Activated CD4-positive, alpha-beta T cell treated with anti-CD3 and anti-CD28 coated beads, Interleukin-2, amount 10 ng/mL, durations not matched to agents 24 days and 14 days (primary cell): ENCODE measurements at places on chromosomes 12 and 14. TPM values are rescaled to one million over a fixed set of nuclear protein-coding genes. Genes with fewer than 3 reads are reported as not detected.
A peak's percentile ranks its signal among the peaks of the same experiment; 100 is the strongest.

DNA sequence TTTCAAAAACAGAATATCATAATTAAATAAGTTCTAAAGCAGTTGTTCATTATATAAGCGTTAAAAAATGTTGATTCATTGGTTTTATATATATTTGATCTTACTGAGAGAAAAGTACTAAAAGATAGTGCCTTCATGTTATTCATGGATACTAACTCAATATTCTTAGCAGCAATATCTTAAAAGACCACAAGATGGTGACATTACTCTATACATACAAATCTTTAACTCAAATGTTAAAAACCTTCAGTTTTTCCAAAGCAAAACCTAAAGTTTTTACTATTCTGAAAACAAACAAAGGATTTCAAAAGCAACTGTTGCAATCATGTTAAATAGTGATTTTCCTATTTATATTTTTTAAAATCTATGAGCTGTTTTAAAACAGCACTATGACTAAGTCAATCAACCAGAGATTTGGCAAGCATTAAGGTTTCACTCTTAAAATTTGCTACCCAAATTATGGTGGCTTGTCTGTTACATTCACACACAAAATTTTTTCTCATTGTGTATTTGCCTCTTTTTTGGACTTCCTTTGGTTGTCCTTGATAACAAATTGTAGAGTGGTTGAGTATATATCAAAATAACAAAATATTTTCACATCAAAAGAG lies 50.1 kb upstream of the RERGL start:
- DNase-seq: no peak

DNA sequence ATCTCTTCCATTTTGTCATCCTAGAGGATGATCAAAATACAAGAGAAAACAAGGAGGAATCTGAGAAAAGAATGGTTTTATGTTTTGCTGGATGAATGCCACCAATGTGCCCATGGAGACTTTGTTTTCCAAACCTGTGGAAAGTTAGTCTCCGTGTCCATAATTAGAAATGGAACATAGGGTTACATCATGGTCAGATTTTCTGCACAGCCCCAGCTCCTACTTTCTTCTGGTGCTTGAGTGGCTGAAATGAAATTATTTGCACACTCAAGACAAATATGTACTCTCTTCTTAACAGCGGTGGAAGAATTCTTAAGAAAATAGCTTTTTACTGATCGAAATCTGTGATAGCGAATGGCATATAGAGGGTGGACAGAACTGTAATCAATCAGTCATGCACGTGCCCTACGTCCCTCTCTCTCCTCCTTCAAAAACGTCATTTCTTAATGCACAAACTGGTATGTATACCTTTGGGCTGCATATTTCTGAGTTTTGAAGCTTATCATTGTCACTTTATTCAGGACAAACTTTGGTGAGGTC lies 825.2 kb downstream of the AACS start:
- no peak for DNase-seq

DNA sequence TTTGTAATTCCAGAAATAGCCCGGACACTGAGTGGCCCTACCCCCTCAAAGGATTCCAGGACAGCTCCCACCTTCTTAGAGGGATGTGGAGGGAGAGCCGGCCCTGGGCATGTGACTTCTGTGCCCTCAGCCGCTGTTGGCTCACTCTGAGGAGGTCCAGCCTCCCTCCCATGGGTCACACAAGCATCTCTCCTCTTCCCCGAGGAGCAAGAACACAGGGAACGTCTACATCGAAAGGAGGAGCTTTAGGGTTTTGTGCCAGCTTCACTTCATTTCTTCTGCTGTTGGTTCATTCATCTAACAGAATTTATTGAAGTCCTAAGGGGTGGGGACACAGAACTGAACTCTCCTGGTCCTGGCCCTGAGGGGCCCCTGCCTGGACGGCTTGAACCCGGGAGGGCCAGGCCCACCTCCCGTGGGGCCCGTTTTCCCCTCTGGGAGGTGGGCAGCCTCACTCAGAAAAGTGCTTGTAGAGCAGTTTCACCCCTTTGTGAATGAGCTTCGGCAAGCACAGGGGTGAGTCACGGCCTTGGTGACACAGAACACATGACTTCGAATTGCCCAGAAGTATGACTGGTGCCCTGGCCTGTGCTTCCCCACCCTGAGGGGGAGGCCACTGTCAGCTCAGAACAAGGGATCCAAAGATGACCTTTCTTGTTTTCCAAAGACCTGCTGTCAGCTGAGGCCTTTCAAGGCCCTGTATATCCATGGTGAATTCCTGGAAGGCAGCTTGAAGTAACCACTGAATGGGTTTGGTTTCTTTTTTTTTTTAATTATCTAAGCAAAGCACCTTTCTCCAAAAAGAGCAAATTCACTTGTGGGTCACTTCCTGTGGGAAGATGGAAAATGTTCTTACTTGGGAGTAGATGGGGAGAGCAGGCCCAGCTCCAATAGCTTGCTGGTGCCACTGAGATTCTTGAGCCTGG lies 39.2 kb downstream of the NFKBIA start:
- DNase-seq: peak; percentile 84

DNA sequence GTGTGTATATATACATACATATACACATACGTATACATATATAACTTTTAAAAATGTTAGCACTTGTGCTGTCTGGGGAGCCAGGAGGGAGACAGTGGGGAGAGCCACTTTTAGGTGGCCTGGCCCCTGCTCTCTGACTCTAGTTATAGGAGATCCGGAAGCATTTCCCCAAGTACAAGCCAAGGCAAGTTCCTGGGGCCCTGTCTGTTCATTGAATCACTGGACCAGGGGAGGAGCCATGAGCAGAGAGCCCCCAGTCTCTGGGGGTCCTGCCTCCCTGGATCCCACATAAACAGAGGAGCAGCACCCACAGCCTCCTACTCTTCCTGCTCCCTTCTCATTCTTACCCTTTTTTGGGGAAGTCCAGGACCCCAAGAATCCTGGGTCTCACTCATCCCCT lies 45.4 kb upstream of the TMED10 start:
- DNase-seq: no peak

DNA sequence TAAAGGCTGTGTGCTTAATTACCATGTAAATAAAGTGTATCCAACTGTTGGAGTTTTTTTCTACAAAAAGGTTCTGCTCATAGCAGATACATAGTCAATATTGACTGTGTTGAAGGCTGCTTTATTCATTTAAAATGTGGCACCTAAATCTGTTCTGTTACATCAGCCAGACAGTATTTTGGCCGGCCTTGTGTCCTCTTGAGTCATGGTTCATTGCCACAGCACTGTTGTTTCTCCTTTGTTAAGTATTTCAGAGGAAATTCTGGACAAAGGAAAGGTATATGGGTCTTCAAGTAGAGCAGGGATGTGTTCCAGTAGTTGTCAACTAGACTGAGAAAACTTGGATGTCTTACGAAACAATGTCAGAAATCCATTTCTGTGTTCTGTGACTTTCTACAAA lies 95.5 kb downstream of the SLC38A6 start:
- no peak for DNase-seq

GRCh38 chr14:51652168-51653078 lies 713 bp downstream of the FRMD6 start:
- DNase-seq: no peak

DNA sequence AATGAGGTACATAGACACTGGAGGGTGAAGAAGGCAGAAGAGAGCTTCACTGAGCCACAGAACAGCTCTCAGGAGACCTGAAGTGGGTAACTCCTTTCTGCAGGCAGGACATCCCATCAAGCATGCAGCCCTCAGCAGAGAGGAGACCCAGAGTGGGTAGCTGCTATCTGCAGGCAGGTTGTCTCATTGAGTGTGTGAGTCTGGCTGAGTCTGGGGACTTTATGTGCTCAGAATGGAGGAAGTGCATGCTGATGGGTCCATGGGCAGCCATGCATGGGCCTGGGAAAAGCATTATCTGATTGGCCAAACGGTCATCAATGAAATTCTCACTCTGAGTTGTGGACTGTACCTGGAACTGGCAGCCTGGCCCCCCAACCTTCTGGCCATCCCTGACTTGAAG lies 14.7 kb upstream of the HIGD1C start:
- DNase-seq: no peak

DNA sequence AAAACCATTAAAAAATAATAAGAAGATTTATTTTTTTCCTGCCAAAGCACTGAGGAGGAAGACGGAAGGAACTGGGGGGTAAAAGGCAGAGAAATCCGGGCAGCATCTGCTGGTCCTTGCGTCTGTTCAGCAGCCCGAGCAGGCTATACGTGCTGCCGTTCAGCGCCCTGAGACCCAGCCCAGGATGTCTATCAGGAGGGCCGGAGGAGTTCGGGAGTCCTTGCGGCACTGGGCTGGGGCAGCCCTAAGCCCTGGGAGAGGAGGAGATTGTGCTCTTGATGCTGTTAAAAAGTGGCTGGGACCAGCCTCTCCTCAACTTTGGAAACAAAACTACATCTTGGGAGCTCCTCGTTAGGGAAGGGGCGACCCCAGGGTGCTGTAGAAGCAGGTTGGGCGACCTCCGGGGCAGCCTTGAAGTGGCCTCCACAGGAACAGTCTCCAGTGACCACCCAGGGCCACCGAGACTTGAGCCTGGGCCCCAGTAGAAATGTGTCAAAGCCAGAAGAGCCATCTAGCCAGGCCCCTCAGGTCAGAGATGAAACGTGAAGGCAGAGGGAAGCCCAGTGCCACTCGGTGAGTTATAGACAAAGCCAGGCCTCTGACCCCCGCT lies 14.3 kb downstream of the PGF start:
- DNase-seq: no peak

DNA sequence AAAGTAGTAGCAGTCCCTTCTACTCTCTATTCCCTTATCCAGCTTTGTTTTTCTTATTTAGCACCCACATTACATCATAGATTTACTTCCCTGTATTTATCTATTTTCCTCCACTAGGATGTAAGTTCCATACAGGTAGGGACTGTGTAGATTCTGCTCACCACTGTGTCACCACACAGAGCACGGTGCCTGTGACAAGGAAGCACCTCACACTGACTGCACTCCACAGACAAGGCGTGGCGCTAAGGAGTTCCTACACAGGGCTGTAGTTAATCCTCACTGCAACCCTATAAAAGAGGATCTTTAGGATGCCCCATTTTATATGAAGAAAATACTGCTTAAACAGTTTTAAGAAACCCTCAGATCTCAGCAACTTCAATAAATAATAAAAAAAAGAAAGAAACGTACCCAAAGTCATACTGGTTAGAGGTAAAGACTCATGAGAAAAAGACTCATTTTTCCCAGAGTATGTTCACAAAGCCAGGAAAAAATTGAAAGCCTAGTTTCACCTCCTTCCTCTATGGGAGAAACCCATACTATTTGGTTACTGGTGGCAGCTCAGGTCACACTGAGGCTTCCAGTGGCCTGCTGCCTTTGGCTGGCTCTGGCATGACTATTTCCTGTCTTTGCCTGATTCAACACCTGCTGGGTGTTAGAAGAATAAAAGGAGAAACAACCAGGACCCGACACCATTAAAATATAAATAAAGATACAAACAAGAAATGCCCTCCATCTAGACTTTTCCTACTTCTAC lies 36.9 kb downstream of the RAD9B start:
- DNase-seq: no peak

- DNase-seq: peak; percentile 67
Observed at GRCh38 chr12:46387670-46388069, 15.1 kb upstream of the SLC38A2 start.

DNA sequence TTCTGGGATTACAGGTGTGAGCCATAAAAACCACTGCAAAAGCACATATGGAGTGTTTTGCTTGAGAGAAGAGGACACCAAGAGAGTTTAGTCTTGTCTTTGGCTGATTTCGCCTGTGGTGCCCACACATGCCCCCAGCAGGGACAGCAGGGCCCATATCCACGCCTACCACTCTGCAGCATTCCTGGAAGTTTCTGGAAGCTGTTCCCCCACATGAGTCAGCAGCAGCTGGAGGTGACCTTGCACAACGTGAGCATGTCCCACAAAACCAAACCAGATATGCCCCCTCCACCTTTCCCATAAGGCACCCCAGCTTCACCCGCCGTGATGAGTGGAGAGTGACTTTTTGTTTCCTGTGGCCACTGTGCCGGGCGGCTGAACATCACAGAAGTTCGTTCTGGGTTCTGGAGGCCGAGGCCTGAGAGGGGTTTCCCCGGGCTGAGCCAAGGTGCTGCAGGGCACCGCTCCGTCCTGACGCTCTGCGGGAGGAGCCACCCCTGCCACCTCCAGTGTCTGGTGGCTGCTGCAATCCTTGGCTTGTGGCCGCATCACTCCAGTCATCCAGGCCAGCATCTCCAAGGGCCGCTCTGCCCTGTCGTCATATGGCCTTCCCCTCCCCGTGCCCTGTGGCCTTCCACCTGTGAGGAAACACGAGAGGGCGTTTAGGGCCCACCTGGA lies 4.7 kb downstream of the ASPG start:
- DNase-seq: no peak

DNA sequence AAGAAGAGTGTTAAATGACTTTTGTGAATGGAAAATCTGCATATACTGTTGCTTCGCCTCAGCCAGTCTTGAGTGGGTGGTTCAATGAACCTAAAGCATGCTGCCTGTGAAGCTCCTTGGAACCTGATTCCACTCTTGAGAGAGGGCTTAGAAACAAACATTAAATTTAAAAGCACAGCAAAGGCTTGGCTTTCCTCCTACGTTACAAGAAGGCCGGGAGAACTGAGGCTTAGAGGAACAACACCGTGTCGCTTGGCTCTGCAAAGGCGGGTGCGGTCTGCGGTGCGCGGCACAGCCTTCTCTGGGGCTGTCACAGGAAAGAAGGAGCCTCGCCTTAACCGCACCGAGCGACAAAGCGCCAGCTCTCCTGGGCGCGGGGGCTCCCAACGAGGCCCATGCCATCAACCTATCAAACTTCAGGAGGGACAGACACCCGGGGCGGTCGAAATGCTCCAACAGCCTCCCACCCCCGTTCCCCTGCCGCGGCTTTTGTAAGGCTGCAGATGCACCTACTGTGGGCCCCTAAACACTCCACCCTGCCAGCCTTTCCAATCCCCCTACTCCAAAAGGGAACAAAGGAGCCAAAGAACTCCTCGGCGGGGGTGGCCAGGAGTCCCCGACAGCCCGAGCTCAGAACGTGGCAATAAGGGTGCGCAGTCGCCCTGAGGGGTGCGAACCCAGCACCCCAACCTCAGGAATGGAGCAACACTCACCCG lies 729 bp downstream of the OSBPL8 start:
- peak; percentile 96 for DNase-seq

Gene CACNA2D4
- 6.3 and 6.8 TPM in 2 replicates for total RNA-seq

Gene PIANP
- total RNA-seq: 0.09 TPM in 1 of 2 replicates, not detected in the other

Gene OTX2
- total RNA-seq: not detected in 2 replicates

Gene FAM222A
- 1.3 and 1.5 TPM in 2 replicates for total RNA-seq

Gene SERPINA10
- total RNA-seq: not detected in 2 replicates

Gene SYNDIG1L
- total RNA-seq: not detected in 2 replicates

Gene GALNT8
- total RNA-seq: 0.82 and 0.99 TPM in 2 replicates

Gene TESPA1
- 164 and 168 TPM in 2 replicates for total RNA-seq

Gene GPRC5D
- not detected in 2 replicates for total RNA-seq

Gene MYF5
- total RNA-seq: not detected in 2 replicates

Gene CFAP73
- total RNA-seq: not detected in 2 replicates

Gene SPIC
- not detected in 2 replicates for total RNA-seq
